ENCODE measurements at places on chromosomes 1 and 21.

DNA sequence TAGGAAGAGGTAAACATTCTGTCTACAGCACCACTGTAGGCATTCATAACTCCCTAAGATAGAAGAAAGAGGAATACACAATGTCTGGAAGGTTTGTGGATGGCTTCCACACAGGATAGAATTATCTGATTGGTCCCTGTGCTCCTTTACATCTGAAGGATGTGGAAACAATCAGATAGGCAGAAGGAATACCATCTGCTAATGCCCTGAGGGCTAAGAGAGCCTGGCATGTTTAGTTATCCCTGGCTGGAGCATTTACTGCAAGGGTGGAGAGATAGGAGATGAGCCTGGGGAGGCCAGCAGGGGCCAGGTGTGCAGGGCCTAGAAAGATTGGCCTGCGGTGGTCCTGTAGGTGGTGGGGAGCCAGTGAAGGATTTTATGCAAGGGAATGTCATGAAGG, 8.6 kb upstream of the ACBD3 start:
- no peak for DNase-seq

DNA sequence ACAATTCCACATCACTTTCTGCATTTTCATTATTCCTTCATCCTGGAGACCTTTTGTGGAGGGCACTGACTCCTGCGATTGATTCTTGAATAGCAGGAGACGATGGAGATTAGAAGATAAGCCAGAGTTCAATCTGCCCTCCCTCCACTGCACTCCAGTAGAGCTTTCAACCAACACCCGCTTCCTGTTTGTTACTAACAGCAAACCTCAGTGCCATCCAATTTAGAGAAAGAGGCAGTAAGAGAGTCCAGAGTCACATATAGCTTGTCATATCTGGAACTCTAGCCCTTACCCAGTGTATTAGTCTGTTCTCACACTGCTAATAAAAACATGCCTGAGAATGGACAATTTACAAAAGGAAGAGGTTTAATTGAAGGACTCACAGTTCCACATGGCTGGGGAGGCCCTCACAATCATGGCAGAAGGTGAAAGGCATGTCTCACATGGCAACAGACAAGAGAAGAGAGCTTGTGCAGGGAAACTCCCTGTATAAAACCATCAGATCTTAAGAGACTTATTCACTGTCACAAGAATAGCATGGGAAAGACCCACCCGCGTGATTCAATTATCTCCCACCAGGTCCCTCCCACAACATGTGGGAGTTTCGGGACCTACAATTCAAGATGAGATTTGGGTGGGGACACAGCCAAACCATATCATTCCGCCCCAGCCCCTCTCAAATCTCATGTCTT, 55.9 kb downstream of the PCBP3 start:
- no peak for DNase-seq

DNA sequence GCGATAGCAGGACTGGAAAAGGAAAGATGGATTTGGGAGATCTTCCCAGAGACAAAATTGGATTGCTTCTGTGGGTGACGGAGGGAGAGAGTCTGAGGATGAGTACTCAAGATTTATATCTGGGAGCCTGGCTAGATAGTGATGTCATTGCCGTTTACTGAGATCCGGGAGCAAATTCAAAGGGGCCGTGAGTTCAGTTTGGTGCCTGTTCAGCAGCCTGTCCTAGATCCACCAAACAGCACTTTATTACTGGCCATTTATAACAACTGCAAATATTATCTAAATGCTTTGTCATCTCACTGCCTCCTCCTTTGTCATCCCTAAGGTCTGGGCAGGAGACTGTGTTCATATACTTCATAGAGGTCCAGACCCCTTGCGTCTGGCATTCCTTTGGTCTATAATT, 29.2 kb downstream of the MAPKAPK2 start:
- DNase-seq = no peak

GRCh38 chr21:41470054-41470453, 37.9 kb downstream of the TMPRSS2 start:
- DNase-seq = no peak

- no peak for DNase-seq
These were observed 13.2 kb downstream of the CNTN2 start for GRCh38 chr1:205056188-205056611.

- DNase-seq = peak; percentile 70
These were observed at the start of the genes AMPD2 and GNAT2 for GRCh38 chr1:109619576-109620400. TSS of gene AMPD2 (plus strand) at chr1:109619837. CDS start at chr1:109621176, 1,339 bp downstream. TSS of gene GNAT2 (minus strand) at chr1:109619616. CDS start at chr1:109612870, 6,746 bp downstream.

- peak; percentile 44 for DNase-seq
These were observed 25.4 kb upstream of the ALDH4A1 start for GRCh38 chr1:18927654-18928272.

DNA sequence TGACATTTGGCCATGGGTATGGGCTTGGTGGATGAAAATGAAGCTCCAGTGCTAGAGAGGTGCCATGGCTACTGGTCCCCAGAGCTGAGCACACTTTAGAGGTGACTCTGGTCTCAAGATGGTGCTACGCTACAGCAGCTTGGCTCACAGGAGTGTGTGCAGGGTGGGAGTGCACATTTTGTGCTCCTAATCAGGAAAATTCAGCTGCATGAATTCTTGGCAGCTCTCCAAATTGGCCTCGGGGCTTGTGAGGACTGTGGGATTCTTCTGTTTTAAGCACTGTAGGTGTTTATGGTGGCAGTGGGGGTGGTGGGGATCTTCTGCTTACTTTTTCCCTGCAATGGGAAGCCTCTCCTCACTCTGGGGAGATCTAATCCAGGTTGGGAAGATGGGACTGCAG, 17.3 kb upstream of the TIPRL start:
- no peak for DNase-seq

GRCh38 chr1:101000131-101000873, 25.3 kb downstream of the DPH5 start:
- DNase-seq = no peak
